NCI-H774 (cell line): ENCODE measurements at places on chromosomes 2 and 18.
A peak's percentile ranks its signal among the peaks of the same experiment; 100 is the strongest.

- DNase-seq = no peak
Measured at GRCh38 chr2:165163761-165164160, 40.1 kb downstream of the SCN3A start.

DNA sequence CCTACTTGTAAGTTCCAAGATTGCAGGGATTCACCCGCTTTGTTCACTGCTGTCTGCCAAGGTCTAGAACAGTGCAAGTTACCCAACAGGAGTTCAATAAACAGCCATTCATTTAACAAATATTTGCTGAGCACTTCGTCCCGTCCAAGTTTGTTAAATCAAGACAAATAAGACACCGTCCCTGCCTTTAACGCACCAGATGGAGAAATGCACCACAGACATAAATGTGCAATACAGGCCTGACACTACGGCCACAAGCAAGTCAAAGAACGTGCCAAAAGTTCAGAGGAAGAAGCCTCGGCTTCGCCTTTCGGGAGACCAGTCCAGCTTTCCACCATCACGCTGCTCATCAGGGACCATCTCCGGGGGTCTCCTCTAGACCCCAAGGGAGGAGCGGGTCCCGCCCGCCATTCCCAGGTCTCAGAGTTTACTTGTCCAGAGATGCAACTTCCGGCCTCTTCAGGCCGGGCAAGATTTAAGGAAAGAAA, 429 bp downstream of the C2orf76 start:
- DNase-seq = no peak

GRCh38 chr2:39335930-39336329, 92.2 kb upstream of the CDKL4 start:
- no peak for DNase-seq

GRCh38 chr2:95115418-95115817, 6.2 kb downstream of the MRPS5 start:
- peak; percentile 51 for DNase-seq

DNA sequence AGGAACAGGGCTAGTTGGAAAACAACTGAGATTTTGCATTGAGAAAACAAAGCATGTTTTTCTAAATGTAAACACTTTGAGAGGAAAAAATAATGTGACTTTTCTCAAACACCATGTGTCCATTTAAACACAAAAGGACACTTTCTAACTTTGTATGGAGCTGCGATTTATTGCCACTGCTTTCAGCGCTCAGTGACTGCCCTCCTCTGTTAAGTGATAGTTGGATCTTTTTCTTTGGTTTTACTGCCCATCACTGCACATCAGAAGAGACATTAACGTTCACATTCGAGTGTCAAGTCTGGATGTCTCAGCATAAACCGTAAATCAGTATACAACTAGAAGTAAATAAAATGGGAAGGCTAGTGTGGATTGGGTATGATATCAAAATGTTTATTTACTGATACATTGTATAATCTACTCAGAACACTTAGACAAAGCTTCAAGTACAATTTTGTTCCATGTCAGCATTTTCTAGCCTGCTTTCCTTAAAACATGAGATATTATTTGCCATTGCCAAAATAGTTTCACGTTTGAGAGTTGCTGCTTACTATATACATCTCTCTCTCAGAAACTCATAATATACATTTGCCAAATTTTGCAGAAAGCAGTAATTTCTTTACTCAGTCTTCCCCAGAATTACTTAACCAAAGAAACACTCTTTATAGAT, 237.6 kb downstream of the IKZF2 start:
- DNase-seq = no peak

GRCh38 chr2:15816226-15816625, 124.1 kb upstream of the MYCN start:
- no peak for DNase-seq

DNA sequence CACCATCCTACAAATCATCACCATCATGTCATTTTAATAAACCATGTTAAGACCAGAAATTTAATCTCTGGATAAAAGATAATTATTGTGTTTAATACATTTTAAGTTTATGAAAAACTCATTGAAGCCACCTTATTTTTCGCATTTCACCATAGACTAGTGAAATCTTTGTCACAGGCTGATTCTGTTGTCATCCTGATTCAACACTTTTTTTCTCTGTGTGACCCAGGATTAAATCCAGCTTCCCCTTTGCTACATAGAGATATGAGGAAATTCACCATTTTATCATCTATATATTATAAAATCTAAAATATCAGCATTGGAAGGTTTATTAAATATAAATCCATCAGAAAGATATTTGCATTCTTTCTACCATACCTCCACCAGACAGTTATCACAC, 29.2 kb upstream of the MRO start:
- no peak for DNase-seq

DNA sequence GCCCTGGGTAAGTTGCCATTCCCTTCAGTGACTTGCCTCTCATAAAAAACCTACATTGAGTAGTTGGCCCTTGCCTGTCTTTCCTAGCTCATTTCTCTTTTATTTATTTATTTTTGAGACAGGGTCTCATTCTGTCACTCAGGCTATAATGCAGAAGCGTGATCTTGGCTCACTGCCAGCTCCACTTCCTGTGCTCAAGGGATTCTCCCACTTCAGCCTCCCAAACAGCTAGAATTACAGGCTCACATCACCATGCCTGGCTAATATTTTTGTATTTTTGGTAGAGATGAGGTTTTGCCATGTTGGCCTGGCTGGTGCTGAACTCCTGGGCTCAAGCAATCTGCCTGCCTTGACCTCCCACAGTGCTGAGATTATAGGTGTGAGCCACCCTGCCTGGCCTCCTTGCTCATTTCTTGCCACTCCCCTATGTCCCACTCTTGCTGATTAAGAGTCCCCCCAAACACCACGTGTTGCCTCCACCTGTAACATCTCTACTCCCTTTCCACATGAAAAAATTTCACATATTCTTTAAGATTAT, 12.6 kb downstream of the EVA1A start:
- DNase-seq = no peak

DNA sequence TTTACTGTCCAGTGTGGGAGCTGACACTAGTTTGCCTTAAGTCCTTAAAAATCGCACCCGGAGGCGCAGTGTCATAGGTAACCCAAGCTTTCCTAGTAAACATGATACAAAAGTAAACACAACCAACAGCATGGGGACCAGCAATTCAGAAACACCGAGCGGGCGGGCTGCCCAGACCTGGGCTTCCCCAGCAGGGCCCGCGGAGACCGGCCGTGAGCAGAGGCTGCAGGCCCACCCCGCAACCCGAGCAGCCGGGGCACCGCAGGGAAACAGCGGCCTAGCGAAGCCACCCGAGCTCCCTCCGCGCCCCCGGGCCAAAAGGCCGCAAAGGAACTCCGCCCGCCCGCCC, 296 bp downstream of the TTC21B start:
- DNase-seq = peak; percentile 40

GRCh38 chr2:36680012-36680411, 16.5 kb upstream of the VIT start:
- no peak for DNase-seq

DNA sequence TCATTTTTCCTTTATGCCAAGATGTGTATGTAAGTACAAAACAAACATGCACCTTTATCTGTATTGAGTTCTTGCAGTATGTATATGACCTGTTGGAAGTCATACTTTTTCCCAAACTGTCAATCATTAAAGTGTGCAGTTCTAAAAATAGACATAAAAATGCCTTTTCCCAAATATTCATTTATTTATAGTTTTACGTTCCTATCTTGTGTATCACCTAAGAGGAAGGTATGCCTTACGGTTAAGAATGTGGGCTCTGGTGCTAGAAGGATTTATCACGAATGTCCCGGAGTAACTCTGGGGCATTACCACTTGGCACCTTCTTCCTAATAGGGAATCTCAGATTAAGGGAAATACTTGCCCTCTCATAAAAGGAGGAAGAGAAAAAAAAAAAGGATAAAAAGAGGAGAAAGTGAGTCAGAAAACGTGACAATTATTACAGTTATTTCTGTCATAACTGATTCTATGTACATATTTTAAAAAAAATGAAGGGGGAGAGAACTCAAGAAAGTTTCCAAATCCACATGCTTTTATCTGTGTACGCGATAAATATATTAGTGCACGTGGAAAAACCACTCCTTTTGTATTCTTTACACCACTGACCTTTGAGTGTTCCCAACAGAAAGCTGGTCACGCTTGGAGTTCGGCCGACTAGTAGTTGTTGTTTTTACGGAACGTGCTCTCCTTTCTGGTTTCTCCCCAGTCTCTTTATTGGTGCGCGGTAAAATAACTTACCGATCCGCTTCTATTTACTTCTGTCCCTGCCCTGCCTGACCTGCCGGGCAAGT, 721 bp downstream of the MCEE start:
- DNase-seq = no peak

GRCh38 chr2:30503007-30503694, 56.1 kb downstream of the LCLAT1 start:
- no peak for DNase-seq

GRCh38 chr2:86484385-86484784, 43.2 kb downstream of the KDM3A start:
- DNase-seq = no peak

- DNase-seq = peak; percentile 55
Measured at GRCh38 chr2:54456612-54457322, 640 bp downstream of the SPTBN1 start.

DNA sequence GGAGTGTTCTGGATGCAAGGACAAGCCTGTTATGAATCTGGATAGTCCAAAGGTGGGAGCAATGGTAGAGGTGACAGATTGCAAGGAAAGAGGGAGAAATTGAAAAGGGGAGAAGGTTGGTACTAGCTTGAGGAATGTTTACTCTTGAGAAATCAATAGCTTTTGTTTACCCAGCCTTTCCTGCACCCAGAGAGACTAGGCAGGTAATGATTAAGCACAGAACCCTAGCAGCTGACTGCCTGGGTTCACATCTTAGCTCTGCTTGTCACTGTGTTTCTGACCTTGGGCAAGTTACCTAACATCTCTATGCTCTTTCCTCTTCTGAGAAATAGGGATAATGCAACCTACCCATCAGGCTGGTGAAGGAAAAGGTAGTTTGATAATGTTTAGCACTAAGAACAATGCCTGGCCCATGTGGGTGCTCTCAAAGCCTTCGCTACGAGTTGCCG, 178.6 kb downstream of the MGAT5 start:
- DNase-seq = no peak

GRCh38 chr2:112880091-112880531, 30.9 kb upstream of the IL37 start:
- no peak for DNase-seq

DNA sequence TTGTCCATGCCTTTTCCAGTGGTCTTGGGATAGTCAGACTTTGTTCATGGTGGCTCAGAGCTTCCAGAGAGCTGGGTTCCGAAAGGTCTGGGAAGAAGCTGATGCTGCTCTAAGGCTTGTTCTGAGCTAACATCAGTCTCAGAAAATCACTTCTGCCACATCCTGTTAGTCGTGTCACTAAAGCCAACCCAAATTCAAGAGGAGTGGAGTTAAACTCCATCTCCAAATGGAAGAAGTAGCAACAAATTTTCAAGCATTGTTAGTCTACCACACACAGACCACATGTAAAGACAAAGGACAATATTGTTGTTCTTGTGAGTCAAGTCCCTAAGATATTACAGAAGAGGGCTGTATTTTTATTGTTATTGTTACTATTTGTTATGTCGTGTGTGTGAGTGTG, 77.8 kb downstream of the PID1 start:
- no peak for DNase-seq

GRCh38 chr2:10370895-10371294, 68.2 kb downstream of the HPCAL1 start:
- DNase-seq = no peak

- DNase-seq = no peak
Measured at GRCh38 chr2:66885775-66886383, 451.0 kb downstream of the MEIS1 start.

- DNase-seq = no peak
Measured at GRCh38 chr2:186099826-186100225, 361.2 kb downstream of the FSIP2 start.

- no peak for DNase-seq
Measured at GRCh38 chr18:4078246-4078645, 376.9 kb downstream of the DLGAP1 start.

DNA sequence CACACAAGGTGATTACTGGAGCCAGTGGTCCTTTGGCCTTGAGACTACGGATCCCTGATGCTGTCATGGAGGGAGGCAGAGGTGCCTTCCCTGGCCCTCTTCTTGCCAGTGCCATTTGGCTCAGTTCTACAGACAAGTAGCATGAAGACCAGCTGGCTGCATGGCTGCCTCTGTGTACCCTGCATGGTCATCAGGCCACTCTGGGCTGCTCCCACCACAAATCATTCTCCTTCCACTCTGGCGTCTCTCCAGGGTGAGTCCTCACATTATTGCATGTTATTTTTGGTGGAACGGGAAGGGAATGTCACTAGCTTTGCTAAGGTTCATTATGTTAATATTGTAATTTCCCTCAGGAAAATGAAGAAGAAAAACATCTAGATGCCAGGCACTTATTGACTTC, 229.8 kb downstream of the VAPA start:
- no peak for DNase-seq

DNA sequence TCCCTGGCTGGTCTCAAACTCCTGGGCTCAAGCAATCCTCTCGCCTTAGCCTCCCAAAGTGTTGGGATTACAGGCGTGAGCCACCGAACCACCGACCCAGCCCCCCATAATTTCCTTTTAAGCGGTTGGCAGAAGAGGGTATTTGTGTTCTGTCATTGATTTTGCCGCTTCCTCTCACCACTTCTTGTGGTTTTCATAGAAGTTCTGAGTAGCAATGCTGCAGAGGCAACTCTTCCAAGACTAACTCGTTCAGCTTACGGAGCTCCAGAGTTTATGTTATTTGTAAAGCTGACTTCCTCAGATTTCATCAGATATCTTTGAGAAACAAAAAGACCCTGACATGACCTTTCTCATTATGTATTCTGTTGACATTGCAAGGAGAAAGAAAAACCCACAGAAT, 261.4 kb upstream of the KCNJ3 start:
- DNase-seq = no peak

GRCh38 chr2:84697895-84698294, 181.6 kb downstream of the DNAH6 start:
- no peak for DNase-seq

DNA sequence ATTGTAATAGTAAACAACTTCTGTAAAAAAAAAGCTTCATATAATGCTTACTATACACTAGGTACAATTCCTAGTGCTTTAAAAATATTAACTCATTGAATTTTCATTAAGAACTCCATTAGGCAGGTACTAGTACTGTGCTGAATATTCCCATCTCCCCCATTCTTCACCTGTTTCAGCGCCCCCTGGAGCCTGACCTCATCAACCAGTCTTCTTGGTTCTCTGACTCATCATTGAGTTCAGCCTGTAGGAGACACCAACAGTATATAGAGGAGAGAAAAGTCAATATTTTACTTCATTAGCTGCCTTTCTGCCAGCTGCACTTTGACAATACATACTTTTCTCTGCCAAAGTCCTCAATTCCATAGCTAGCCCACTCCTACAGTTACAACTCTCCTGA, 1009.9 kb upstream of the KLHL29 start:
- no peak for DNase-seq

DNA sequence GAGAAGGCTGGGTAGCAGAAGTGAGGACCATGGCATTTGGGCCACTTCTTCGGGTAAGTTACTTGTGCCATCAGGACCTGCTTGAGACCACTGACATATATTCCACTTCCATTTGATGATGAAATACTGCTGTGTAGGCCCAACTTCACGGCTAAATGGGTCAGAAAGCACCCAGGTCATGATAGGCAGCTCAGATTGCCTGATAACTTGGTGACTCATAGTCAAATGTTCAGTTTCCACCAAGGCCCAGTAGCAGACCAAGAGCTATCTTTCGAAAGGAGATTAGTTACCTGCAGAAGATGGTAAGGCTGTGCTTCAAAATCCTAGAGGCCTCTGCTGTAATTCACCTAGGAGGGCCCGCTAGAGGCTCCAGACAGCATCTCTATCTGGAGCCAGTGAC, 31.8 kb upstream of the MEX3C start:
- DNase-seq = no peak

- DNase-seq = no peak
Measured at GRCh38 chr2:226308986-226309385, 490.6 kb downstream of the IRS1 start.
